ENCODE measurements at places on chromosomes 7 and 10. TPM values are rescaled to one million over a fixed set of nuclear protein-coding genes. Genes with fewer than 3 reads are reported as not detected.

The IQUB gene
- 0.43 TPM for total RNA-seq

GRCh38 chr7:40604601-40605438 is 470.0 kb downstream of the SUGCT start:
- DNase-seq, result peak; percentile 55

The BUD23 gene
- total RNA-seq, result 39.7 TPM

- DNase-seq, result no peak
Observed at GRCh38 chr7:64653721-64654401, 12.1 kb upstream of the ZNF107 start.

DNA sequence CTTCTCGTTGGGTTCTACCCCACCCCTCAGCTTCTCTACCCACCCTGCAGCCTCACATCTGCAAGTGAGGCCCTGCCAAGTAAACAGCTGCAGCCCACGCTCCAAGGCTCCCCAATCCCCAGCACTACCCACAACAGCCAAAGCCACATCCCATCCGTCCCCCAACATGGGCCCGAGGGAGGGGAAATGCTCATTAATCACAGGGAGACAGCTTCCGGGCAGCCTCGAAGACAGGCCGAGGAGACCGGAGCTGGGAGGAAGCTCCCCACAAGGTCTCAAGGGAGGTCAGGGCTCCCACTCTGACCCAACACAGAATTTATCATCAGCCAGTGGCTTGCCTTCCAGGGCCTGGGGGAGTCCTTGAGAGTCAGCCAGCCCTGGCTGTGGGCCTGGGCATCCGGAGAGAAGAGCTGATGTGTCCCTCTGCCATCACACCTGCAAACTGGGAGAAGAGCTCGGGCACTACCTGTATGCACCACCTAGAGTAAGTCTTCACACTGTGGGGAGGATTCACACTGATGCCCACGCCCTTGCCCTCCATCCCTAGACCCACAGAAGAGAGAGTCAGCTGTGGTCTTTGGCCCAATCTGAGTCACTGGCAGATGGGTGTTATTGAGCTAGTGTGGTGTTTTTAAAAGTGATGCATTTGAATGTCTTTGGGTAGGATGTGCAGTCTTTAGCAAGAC is 115.5 kb upstream of the ZMIZ1 start:
- peak; percentile 63 for DNase-seq

GRCh38 chr10:58981846-58982245 is 194.6 kb upstream of the PHYHIPL start:
- DNase-seq, result no peak

The FAM25A gene
- total RNA-seq, result not detected

GRCh38 chr7:140218656-140219055 is 41.9 kb upstream of the KDM7A start:
- DNase-seq, result no peak

- no peak for DNase-seq
Observed at GRCh38 chr10:127952575-127952869, 45.6 kb downstream of the PTPRE start.

DNA sequence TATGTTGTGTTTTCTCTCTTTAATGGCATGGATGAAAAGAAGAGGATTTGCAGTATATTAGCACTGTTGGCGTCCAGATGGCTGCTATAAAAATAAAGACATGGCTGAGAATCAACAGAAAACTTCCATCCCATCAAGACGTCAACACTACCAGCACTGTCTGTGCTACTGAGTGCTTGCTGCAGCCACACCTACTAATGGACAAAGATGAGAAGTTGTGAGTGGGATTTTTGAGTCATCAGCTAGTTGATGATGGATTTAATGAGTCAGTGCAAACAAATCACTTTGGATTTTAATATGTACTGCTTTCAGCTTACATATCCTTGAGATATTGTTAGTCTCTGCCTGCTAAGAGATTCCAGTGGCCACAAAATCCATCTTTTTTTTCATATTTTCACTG is 631.0 kb upstream of the ANKRD30A start:
- peak; percentile 86 for DNase-seq

Data from fibroblast of villous mesenchyme (primary cell).